ENCODE measurements at places on chromosomes 1 and 21. TPM values are rescaled to one million over a fixed set of nuclear protein-coding genes. Genes with fewer than 3 reads are reported as not detected.

DNA sequence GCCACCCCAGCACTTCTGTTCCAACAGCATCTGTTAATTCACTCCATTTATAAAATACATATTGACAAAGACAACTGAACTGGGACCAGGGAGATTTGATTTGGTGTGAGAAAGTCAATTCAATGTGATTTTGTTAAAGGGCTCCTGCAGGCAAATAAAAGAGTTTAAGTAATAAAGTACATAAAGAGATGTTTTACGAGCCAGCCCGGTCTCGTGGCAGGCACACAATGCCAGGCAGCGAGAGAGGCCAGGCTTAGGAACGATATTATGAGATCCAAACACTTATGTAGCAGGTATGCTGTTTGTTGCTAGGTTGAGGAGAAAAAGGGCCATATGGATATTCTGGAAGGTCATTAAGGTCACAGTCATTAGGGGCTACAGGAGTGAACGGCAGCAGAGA is 227.1 kb downstream of the KCTD3 start:
- no peaks in the 10 kb centered on the region for H3K4me1 ChIP-seq
- no peak overlapping the region for H3K27ac ChIP-seq
- H3K4me3 ChIP-seq: no peak overlapping the region
- no peak for DNase-seq
- H3K36me3 ChIP-seq: no peaks in the 10 kb centered on the region

DNA sequence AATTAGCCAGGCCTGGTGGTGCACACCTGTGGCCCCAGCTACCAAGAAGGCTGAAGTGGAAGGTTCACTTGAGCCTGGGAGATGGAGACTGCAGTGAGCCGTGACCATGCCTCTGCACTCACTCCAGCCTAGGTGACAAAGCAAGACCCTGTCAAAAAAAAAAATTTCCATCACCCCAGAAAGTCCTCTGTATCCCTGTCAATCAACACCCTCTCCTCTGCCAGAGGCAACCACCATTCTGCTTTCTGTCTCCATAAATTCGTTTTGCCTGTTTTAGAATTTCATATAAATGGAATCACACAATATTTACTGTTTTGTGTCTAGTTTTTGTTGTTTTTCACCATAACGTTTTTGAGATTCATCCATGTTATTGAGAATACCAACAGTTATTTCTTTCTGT is 141.6 kb upstream of the SLC45A1 start:
- H3K27ac ChIP-seq: no peak overlapping the region
- no peak overlapping the region for H3K4me3 ChIP-seq
- H3K27me3 ChIP-seq: no peaks in the 10 kb centered on the region
- no peak for DNase-seq

DNA sequence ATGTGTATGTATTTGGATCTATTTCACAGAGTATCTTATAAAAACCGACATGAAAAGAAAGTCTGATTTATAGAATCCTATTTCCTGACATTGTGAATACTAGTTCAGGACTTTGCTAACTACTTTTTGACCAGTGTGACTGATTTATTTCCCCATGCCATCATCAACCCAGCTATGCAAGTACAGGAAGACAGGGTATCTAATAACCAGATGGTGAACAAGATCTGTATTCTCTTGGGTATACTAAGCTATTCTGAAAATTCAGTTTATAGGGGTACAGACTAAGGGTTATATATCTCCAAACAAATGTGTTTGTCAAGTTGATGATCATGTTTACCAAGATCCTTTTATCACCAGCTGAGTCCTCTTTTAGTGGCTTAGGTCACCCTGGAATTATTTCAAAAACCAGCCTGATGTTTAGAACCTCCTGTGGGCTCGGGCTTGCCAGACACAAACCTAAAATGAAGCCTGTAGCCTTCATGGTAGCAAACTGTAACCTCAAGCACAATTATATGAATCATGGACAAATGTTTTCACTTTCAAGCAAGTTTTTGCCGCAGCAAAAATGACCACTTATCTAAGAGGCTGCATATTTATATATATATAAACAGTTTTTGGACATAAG is 185.1 kb downstream of the FGGY start:
- no peaks in the 10 kb centered on the region for H3K27me3 ChIP-seq
- H3K36me3 ChIP-seq: no peaks in the 10 kb centered on the region
- H3K4me3 ChIP-seq: no peak overlapping the region
- peaks cover 18% of the 10 kb centered on the region for H3K4me1 ChIP-seq
- no peak for DNase-seq
- no peak overlapping the region for H3K27ac ChIP-seq

The TFF2 gene
- not detected for total RNA-seq

The GPATCH3 gene
- total RNA-seq: 7.9 TPM

The S100A7 gene
- total RNA-seq: not detected

- H3K27me3 ChIP-seq: no peaks in the 10 kb centered on the region
- H3K4me1 ChIP-seq: peaks cover 61% of the 10 kb centered on the region
- peak within 1 kb of the TSS; percentile 88 for H3K4me3 ChIP-seq
- DNase-seq: peak; percentile 58
Observed at GRCh38 chr1:15684042-15684461, at the start of gene PLEKHM2. Gene PLEKHM2, plus strand, starts transcription at chr1:15684320. Its CDS starts 239 bp downstream, at chr1:15684559.

The ADCY10 gene
- total RNA-seq: 0.22 TPM

- peak overlapping the region; percentile 33 for H3K27ac ChIP-seq
- peaks cover 56% of the 10 kb centered on the region for H3K27me3 ChIP-seq
- no peak for DNase-seq
- H3K36me3 ChIP-seq: no peaks in the 10 kb centered on the region
- no peak overlapping the region for H3K4me3 ChIP-seq
- H3K4me1 ChIP-seq: no peaks in the 10 kb centered on the region
Observed at GRCh38 chr1:160708118-160708517, 3.5 kb downstream of the CD48 start.
